Endodermal cell (in vitro differentiated cells): ENCODE measurements at places on chromosomes 2 and 18.

- DNase-seq = no peak
These were observed 22.7 kb downstream of the DPYSL5 start for GRCh38 chr2:26870585-26871095.

GRCh38 chr2:101325425-101325824 is 16.9 kb upstream of the RNF149 start:
- DNase-seq = no peak

DNA sequence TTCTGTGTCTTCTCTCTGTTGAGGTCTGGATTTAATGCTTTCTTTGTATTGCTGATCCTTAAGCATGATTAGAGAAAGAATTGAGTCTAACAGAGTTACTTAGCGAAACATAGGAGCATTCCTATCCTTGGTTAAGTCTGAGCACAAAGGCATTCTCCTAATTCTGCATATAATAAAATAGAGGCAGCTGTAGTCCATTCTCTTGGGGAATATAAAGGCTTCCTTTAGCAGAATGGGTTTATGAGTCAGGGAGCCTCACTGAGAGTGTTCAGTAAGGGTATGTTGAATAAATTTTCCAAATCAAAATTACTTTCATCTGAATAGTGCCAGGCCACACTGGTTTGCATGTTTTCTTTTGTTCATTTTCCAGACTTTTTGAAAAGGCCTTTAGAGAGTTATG is 101.5 kb downstream of the GALNT1 start:
- no peak for DNase-seq

DNA sequence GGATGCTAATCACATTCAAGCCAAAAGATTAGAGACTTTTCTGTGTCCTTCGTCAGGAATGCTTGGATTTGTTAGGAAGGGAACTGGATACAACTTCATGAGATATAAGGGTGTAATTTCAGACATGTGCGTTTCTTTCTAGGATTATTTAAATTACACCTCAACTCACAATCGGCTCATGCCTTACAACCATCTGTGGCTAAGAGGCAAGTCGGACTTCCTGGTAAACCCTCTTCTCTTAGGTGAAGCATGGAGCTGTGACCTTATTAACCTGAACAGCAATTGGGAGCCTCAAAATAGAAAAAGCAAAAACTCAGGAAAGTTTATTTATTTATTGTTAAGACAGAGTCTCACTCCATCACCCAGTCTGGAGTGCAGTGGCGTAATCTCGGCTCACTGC is 61.8 kb downstream of the SEMA4F start:
- DNase-seq = no peak

- DNase-seq = peak; percentile 69
These were observed 257.0 kb upstream of the GYPC start for GRCh38 chr2:126399001-126399400.

DNA sequence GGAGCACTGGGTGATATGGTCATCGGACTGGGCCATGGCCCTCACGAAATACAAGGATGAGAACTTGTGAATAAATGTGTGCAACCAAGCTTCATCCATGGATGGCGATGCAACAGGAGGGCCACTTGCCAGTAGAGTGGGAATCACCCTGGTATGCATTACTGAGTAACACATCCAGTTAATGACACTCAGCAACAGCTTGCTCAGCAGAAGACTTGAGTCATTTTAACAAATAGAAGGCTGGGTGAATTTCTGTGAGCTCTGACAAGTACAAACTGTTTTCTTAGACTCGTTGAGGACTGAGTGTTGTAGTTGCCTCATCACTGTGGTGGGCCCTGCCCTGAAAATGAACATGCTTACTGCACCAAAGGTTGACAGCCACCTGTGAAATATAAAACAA is 221.6 kb downstream of the NCKAP5 start:
- DNase-seq = no peak

GRCh38 chr2:75140288-75140687 is 59.0 kb downstream of the TACR1 start:
- no peak for DNase-seq

- DNase-seq = peak; percentile 91
These were observed 17.4 kb upstream of the HAAO start for GRCh38 chr2:42809819-42810120.

- peak; percentile 66 for DNase-seq
These were observed at the start of gene KCNJ3 for GRCh38 chr2:154698296-154698720. Gene KCNJ3 (plus strand): TSS chr2:154698695. CDS start chr2:154698776, 81 bp downstream.

DNA sequence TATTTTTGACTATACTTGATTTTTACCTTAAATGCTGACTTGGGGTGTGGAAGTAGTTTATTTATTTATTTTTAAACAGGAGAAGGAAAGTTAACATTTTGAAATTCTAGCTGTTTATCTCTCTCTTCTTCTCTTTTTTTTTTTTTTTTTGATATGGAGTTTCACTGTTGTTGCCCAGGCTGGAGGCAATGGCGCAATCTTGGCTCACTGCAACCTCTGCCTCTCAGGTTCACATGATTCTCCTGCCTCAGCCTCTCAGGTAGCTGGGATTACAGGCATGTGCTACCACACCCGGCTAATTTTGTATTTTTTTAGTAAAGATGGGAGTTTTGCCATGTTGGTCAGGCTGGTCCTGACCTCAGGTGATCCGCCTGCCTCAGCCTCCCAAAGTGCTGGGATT is 11.1 kb downstream of the WDR43 start:
- no peak for DNase-seq

- peak; percentile 82 for DNase-seq
These were observed 91.2 kb downstream of the SMAD7 start for GRCh38 chr18:48859311-48860268.

GRCh38 chr2:80238692-80239469 is 65.7 kb downstream of the LRRTM1 start:
- DNase-seq = peak; percentile 84

GRCh38 chr2:100992262-100992661 is 9.8 kb upstream of the RPL31 start:
- DNase-seq = no peak

DNA sequence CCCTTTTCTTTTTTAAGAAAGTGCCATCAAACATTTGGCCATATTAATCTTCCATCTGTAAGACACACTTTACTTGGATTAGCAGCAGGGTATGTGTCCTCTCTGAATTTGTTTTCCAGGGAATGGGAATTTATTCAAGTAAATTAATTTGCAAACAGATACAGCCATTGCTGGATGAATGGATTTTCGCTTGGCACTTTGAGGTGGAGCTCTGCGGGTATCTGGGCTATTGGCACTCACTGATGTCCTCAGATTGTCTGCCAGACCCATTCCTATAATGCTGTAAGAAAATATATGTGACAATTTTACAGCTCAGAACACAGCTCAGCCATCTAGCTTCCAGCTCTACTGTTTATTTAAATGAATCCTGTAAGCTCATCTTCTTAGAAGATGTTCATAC is 201.2 kb upstream of the CDH20 start:
- DNase-seq = no peak

- DNase-seq = no peak
These were observed 79.6 kb upstream of the GCFC2 start for GRCh38 chr2:75790121-75790813.

DNA sequence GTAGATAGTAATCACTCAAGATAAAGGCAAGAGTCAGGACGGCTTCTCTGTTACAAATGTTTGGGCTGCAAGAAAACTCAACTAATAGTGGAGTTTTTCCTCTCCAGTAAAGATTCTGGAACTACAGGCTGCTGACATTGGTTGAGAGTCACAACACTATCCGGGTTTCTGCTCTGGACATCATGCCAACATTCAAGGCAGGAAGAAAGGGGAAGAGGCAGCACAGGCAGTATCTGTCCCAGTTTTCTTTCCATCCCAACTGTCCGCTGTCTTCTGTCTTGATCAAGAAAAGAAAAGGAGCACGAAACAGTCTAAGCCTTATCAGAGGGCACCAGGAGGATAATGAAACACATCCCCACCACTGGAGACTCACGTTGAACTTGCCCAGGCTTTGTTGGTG is 132.1 kb downstream of the MAIP1 start:
- DNase-seq = no peak

DNA sequence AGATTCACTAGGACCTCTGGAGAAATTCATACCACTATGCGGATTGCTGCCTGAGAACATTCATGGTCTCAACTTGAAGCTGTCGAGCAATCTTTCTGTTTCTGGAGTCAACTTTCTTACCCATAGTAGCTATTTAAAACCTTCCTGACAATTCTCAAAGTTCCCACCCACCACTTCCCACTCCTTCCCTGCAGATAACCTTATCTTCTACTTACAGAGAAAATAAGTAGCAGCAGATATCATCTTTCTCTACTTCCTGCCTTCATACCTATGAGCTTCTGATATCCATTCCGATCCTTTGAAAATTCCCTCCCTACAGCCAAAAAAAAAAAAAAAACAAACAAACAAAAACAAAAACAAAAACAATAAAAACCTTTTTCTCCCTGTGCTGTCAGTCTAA is 81.2 kb upstream of the CYRIA start:
- DNase-seq = no peak
